ENCODE measurements at places on chromosomes 2 and 18.

GRCh38 chr18:46915800-46916550, 1.3 kb downstream of the PIAS2 start:
- DNase-seq, result no peak

DNA sequence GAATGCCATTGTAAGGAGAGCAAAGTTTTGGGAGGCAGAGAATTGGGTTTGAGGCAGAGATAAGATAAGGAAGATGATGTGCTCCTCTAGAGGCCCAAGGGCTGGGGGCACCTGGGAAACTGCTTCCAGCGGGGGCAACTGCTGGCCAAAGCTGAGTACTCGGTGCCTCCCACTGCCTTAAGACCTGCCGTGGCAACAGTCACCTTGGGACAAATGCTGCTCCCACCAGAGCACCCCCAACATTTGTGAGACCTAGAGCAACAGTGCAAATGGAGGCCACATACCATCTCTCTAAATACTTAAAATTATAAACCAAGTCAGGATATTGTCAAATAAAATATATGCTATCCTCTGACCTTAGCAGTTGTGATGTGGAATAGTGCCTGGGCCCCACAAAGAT, 127.1 kb downstream of the CAPN13 start:
- no peak for DNase-seq

DNA sequence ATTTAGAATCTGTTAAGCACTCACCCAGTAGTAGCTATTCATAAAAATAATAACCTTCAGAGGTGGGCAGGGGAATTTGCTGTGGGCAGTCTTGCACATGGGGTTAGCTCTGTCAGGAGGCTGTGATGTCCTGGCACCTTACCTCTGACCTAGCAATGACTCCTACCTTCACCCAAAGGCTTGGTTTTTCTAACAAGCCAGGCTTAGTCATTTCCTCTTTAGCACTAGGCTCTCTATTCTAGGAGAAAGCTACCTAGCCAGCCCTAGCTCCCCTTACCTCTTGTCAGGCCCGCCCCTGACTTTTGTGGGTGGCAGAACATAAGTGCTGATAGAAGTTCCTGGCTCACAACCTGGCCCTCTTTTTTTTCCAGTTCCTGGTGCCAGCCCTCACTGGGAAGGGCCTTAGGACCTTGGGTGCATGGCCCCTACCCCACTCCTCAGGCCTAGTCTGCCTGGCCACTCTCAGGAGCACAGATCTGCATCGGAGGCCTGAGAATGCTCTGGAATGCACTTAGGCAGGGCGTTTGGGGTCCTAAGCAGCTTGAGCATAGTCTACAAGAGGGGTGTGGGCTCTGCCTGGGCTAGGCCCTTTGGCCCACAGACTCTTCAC, 17.7 kb downstream of the CPLX4 start:
- DNase-seq, result no peak

DNA sequence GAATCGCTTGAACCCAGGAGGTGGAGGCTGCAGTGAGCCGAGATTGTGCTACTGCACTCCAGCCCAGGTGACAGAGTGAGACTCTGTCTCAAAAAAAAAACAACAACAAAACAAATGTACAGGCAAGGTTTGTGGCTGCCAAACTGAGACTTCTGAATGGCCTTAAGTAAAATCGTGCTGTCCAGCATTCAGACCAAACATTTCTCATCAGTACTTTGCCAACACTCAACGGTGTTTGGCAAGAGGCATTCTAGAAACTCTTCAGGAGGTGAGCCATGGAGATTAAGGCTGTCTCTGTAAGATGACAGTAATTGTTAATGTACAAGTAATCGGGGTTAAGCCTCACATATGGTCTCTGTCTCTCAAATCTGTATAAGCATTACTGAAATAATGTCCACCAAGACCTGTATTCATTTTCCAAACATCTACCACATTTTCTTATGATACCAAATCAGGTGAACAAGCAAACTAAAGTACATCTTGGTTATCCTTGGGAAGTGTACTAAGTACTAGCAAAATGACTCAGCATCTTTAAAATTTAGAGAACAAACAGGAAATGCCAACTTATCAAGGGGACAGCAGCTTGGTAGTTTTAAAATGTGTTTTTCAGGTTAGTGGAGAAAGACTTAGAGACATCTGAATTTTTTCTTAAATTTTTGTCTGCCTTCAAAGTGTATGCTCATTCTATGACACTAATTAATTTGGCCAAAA, 29.3 kb downstream of the SERPINE2 start:
- peak; percentile 63 for DNase-seq
